DMS153 (cell line): ENCODE measurements at places on chromosomes 7 and 10.

- DNase-seq: no peak
Measured at GRCh38 chr7:121084256-121084655, 95.7 kb downstream of the CPED1 start.

DNA sequence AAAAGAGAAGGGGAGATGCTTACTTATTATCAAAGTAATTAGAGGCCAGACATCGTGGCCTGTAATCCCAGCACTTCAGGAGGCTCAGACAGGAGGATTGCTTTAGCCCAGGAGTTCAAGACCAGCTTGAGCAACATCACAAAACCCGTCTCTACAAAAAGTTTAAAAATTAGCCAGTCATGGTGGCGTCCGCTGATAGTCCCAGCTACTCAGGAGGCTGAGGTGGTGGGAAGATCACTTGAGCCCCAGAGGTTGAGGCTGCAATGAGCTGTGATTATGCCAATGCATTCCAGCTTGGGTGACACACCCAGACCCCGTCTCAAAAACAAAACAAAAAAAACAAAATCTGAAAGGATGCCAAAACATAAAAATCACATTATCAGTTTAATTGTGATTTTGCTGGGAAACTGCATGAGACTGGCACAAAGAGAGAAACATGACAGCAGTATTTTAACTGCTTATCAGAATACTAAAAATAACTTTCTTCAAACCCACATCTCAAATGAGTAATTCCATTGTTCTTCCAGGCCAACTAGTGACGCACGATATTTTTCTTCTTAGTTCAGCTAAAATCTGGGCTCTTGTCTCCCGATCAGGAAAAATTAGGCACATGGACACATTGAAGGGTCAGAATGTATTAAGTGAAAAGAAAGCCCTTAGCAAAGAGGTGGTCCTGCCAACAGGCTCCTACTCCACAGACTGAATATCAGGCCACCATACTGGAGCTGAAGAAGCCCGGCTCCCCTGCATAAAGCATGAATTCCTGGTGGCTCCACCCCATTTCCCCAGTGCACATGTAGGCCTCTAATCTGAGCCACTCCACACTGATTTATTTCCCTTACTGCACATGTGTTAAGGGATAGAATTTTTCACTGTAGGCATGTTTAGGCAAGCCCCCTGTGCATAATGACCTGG lies 9.6 kb upstream of the CCM2 start:
- DNase-seq: peak; percentile 53

- no peak for DNase-seq
Measured at GRCh38 chr7:116984917-116985316, 31.6 kb downstream of the ST7 start.

DNA sequence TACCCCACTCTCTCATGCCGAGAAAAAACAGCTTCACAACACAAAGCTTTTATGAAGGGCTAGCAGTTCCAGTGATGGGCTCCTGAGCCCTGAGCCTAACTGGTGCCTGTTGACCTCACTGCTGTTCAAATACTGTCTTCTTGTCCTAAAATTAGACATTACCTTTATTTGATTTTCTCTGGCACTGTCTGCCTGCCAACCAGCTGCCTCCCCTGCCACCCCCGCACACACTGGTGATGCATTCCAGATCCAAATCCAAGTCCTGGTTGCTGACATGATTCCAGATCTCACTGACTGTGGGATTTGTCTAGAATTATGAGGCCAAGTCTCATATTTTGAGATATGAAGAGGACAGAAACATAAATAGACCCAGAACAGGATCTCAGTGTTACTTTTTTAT lies 816.2 kb downstream of the NRG3 start:
- no peak for DNase-seq

DNA sequence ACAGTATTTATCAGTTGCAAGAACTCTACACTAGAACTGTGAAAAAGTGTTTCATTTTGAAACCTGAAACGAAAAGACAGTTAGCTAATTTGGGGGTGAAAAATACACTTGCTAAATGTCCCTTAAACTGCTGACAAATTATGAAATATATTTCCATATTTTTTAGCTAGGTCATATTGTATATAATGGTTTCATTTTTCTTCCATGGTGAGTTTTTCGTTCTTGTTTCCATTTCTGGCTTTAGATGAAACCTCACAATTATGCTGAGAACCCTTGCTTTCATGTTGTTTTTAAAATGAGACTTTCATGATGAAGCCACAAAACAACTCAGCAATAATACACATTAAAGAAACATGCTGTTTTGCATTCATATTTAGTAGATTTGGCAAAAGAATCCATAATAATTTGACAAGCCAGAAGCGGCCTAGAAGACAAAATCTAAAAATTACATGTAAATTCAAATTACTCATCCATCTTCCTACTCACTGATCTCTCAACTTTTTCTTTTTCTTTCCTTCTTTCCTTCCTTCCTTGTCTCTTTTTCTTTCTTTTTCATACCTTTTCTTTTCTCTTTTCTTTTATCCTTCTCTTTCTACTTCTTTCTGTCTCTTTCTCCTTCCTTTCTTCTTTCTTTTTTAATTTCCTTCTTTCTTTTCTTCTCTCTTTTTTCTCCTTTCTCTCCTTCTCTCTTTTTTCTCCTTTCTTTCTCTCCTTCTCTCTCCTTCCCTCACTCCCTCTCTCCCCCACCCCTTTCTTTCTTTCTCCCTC lies 46.5 kb upstream of the ITGB8 start:
- no peak for DNase-seq

DNA sequence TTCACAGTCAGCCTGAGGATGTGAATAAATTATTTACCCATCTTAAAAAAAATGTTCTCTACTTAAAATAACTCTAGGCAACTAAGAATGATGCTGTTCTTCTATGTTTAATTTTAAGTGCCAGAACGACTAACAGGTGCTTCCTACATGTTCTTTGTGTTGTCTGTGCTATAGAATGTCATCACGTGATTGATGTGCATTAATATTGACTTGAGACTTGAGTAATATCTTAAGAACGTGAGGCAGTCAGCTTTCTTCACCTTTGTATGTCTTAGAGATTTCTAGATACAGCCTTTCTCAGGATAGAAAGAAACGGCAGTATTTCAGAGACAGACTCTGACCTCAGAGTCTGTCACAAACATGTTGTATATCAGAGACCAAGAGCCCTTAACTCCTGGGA lies 274.6 kb downstream of the KCND2 start:
- no peak for DNase-seq

DNA sequence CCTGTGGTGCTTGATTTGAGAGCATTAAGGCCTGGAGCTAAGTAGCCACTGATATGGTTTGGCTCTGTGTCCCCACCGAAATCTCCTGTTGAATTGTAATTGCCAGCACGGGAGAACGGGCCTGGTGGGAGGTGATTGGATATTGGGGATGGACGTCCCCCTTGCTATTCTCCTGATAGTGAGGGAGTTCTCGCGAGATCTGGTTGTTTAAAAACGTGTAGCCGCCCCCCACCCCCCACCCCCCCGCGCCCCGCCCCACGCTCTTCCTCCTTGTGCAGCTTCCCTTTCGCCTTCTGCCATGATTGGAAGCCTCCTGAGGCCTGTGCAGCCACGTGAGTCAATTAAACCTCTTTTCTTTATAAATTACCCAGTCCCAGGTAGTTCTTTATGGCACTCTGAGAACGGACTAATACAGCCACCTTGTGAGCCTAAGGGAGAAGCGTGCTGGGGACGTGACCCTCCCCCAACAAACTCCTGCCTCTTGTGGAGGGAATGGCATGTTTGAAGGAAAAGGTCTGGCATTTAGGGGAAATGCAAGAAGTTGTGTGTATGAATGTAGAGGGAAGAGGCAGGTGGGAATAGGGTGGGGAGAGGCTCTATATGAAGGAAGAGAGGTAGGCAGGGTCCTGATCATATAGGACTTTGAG lies 118.0 kb upstream of the KMT2C start:
- DNase-seq: no peak

- no peak for DNase-seq
Measured at GRCh38 chr10:104445359-104445758, 91.7 kb downstream of the CFAP58 start.

DNA sequence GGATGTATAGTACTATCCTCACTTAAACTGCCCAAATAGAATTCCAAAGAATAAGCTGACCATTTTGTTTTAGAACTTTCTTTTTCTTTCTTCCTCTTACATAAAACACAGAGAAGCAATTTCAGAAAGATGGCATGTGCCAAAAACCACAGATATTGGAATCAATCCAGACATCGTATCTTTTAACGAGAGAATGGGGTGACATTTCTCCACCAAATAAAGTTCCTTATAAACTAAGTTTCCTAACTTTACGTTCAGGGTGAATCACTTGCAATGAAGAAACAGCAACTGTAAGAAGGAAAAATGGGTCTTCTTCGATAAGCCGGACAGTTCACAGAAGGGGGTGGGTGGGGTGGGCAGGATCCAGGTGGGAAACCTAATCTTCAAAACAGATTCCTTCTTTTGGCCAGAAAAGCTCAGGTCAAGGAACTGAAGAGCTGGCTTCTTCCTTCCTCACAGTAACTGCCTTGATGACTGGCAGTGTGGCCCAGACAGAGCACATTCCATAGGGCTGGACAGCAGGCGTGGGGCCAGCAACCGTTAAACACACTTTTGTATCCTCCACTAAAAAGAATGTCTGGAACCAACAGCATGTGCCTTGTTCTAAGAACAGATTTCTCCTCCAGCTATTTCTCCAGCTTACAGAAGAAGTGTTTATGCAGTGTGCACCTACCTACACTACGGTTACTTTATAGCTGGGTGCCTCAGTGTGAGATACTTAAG lies 31.5 kb downstream of the CREB3L2 start:
- DNase-seq: no peak

DNA sequence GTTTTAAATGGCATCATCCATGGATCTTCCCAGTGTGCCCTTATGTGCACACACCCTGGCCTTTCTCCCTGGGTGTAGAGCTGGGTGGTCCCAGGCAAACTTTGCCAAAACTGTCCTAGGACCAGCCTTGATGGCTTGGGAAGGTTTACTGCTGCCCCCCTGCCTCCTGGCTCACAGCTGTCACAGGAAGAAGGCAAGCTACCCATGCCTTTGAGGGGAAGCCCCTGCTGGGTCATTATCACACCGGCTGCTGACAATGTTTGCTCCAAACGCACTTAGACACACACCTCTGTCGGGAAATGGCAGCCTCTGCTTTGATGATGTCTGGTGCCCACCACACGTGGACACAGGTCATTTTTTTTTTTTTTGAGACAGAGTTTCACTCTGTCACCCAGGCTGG lies 25.2 kb upstream of the FIGNL1 start:
- no peak for DNase-seq
